ENCODE measurements at places on chromosomes 6 and 20.

DNA sequence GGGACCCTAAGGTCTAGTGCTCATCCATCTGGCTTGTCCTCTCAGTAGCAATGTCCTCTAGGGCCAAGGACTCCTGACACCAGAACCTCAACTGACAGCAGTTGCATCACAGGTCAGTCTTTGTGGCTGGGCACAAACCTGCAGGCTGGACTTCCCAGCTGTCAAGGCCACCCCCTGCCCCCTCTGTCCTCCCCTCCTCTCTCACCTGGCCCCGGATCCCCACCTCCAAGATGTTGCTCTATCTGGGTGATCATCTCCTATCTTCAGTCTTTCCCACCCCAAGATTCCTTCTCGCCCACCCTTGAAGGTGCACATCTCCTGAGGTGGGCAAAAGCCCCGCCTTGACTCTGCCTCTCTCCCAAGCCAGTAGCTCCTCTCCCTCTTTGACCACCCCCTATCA lies 131.8 kb upstream of the SRSF6 start:
- DNase-seq = no peak

DNA sequence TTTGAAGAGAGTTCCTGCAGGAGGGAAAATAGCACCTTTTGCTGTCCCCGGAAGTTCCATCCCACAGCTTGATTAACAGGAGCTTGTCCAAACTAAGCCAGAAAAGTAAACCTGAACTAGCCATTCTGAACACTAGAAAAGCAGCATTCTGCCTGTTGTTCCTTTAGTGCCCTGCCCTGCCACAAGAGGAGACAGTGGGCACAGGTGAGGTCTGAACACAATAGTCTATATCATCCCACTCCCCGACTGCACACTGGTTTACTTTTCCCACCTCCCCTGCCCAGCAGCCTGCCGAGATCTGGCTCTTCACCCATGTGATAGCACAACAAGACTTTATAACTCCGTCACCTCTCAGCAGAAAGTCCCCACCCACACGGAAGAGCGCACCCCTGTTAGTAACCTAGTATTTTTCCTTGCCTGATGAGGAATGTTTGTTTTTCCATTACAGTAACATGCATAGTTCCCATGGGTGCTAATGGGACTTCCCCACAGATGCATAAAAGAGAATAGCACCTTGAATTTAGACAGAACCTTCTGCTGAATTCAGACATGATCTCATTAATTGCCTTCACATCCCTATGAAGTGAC lies 59.7 kb downstream of the TFAP2A start:
- no peak for DNase-seq

- no peak for DNase-seq
Observed at GRCh38 chr6:4017834-4018170, 61.1 kb downstream of the FAM217A start.

DNA sequence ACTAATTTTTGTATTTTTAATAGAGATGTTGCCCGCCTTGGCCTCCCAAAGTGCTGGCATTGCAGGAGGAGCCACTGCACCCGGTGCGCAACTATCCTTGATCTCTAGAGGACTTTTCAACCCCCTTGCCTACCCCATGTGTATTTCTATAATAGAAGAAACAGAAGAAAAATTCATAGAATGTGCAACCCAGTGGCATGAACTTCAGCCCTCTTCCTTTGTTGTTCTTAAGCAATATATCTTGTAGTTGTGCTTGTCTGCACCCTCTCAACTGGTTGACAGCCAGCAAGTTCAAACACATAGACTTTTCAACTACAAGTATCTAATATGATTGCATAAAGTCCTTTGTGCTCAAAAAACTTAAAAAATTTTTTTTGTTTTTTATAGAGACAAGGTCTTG lies 72.3 kb upstream of the NCOA3 start:
- no peak for DNase-seq

GRCh38 chr6:3392930-3393835 lies 63.7 kb downstream of the SLC22A23 start:
- DNase-seq = no peak

- DNase-seq = no peak
Observed at GRCh38 chr6:38119516-38119915, 300.0 kb downstream of the ZFAND3 start.

DNA sequence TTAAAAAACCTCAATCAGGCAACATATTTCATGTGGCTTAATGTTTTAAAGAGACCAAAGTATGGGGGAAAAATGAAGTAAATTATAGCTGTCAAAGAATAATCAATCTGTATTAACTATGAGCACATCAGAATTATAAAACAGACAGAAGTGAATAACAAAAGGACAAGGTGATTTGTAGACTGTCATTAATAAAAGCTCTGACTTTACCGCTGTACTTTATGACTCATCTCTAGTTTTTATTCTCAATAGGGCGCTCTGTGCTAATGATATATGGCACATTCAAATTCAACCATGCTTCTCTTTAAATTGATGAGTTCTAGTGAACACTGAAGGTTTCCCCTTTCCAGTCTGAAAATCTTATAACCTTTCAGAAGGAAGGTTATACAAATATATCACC lies 72.0 kb downstream of the PREP start:
- no peak for DNase-seq

GRCh38 chr20:16111852-16112412 lies 461.3 kb downstream of the KIF16B start:
- no peak for DNase-seq

DNA sequence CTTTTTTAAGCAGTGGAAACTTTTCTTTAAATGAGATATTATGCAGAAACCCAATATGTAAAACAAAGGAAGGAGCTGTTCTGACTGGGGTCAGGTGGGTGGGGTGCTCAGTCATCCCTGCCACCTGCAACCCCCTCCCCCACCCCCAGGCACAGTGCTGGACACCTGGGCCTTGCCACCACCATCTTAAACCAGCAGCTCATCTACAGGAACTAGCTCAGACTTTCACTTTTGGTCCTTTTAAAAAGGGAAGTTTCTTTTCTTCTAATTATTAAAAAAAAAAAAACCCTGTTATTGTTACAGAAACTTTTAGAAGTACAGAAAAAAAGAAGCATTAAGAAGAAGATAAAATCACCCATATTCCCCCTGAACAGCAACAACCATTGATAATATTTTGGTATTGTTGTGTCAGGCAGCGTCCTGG lies 37.1 kb downstream of the PPP1R16B start:
- DNase-seq = no peak

GRCh38 chr6:5622276-5623005 lies 361.1 kb downstream of the FARS2 start:
- no peak for DNase-seq

DNA sequence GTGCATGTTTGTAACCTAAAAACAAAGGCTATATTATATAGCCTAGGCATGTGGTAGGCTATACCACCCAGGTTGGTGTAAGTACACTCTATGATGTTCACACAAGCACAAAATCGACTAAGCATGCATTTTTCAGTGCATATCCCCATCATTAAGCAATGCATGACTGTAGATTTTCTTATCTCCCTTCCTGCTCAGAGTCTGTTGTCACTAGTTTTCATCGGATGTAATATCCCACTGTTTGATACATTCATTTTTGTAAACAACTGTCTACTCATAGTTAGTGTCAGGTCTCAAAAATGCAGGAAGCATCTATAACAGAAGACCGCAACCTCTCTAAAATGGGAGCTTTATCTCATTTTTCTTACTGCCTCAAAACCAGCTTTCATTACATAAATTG lies 70.7 kb downstream of the GFRAL start:
- no peak for DNase-seq
